Bronchial smooth muscle cell (primary cell): ENCODE measurements at places on chromosomes 7 and 10. TPM values are rescaled to one million over a fixed set of nuclear protein-coding genes. Genes with fewer than 3 reads are reported as not detected.

Gene FGL2
- total RNA-seq, result 170 and 189 TPM in 2 replicates

Gene AMPH
- 1.6 and 3.0 TPM in 2 replicates for total RNA-seq

Gene GATAD1
- 13.7 and 23.0 TPM in 2 replicates for total RNA-seq

Gene GFRA1
- under 0.01 TPM in 2 replicates for total RNA-seq

Gene PGAM2
- 0.09 and 0.63 TPM in 2 replicates for total RNA-seq

Gene RHOBTB1
- 9.9 and 15.5 TPM in 2 replicates for total RNA-seq

Gene HTR7
- total RNA-seq, result 2.9 and 3.3 TPM in 2 replicates

Gene ADAP1
- total RNA-seq, result 0.79 and 1.1 TPM in 2 replicates

Gene PLEKHS1
- not detected in 2 replicates for total RNA-seq

Gene TMEM236
- total RNA-seq, result under 0.01 TPM in 1 of 2 replicates, not detected in the other

Gene SCIN
- total RNA-seq, result 0.16 TPM in 1 of 2 replicates, not detected in the other

Gene ADRB1
- not detected in 2 replicates for total RNA-seq

Gene CFAP69
- total RNA-seq, result 5.0 and 7.7 TPM in 2 replicates
